Caco-2 (cell line): ENCODE measurements at places on chromosomes 6 and 20.

DNA sequence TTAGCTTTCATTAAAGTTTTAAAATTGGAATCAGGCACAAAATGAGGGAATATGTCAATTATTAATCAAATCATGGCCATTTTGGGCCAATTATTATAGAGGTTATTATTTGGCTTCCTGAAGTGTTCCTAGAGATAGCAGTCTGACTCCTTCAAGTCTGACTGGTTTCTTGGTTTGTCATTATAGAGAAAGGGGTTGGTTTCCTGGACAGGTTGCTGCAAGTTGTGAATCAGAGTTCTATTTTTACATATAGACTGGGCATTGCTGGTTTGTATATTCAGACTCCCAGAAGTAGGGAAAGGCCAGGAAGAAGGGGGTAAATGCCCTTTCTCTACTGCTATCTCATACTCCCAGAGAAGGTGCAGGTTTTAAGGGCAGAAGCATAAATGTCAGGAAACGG is 121.4 kb upstream of the CEP162 start:
- no peak for DNase-seq

DNA sequence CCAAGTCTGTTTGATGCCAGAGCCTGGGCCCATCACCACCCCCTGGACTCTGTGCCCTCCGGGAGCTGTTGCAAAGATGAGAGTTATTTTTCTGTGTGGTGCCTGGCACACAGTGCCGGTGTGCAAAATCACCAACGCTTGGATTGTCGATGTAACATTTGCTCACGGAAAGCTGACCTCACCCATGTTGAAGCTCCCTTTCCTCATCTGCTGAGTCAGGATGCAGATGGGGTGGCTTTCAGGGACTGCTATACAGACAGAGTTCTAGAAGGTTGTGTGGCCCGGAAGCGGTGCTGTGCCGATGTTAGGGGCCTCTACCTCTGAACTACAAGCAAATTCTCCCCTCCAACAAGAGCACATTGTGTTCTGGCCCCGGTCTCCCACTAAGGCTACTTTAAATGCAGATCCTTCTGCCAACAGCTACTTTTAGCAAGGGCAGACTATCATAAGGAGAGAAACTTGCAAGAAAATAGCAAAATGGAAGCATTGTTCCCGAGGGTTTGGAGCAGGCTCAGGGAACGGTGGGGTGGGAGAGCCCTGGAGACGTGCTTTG is 34.0 kb downstream of the EYA2 start:
- no peak for DNase-seq

DNA sequence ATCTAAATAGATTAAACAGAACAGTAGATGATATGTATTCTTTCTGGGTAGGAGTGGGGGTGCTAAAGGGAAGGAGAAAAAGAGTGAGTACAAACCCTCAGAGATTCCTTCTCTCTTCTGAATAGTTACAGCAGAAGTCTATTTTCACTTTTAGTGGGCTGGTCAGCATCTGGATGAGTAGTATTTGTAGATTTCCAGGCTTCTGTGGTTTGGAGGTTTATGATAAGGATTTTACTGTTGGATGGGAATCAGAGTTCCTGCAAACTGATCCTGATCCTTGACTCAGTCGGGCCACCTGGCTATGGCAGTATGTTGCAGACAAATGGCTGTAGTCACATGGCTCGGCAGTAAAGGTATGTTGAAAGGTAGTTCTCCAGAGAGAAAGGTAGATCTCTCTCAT is 84.3 kb upstream of the IFNGR1 start:
- DNase-seq = no peak

DNA sequence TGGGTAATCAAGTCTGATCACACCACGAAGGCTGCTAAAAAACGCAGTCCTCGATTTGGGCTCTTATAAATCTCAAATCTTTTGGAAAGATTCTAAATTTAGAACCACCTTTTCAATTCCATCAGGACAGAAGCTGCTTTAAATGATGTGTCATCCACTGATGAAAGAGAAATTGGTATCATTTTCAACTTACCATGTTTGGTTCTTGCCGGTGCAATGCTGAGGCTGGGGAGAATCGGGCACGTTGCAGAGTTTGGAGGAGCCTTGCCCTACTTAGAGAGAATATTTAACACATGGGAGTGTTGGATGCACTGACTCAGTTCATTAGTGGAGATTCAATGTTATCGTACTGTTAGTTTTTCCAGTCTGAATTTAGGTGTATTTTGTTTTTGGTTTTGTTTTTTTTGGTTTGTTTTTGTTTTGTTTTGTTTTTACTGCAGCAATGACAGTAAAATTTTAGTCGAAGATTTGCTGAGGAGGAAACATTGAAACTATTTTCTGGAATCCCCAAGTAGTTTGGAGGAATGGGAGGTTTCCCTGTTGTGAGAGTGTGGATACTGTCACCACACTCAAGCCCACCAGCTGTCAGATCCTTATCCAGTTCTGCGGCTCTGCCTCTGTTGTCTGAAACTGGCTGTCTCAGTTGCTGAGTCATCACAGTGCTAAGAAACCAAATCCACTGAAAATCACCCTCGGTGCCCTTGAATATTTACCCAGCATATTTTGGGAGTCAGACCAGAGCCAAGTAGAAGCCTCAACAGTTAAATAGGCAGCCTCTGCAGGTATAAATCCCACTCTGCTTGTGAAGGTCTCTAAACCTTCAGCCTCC is 497.0 kb downstream of the BTBD3 start:
- no peak for DNase-seq

DNA sequence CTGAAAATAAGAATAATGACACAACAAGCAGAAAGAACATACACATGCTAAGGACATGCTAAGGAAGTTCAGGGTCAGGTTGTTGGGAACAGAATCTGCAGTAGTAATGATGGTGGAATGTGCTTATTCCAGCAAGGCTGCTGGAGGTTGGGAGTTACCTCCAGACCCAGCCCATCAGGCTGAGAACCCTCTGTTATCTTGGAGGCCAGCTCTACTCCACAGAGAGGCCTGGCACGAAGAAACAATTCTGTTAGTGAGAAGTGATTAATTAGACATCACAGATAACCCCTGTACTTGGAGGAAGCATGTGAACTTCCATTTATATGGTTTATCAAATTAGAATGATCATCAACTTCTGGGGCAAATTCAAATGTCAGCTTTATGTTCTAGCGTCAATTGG is 22.1 kb upstream of the ARHGAP18 start:
- no peak for DNase-seq

GRCh38 chr20:60454491-60454890 is 496.3 kb downstream of the CDH26 start:
- DNase-seq = no peak

GRCh38 chr20:50688256-50688975 is 2.9 kb downstream of the RIPOR3 start:
- DNase-seq = no peak

DNA sequence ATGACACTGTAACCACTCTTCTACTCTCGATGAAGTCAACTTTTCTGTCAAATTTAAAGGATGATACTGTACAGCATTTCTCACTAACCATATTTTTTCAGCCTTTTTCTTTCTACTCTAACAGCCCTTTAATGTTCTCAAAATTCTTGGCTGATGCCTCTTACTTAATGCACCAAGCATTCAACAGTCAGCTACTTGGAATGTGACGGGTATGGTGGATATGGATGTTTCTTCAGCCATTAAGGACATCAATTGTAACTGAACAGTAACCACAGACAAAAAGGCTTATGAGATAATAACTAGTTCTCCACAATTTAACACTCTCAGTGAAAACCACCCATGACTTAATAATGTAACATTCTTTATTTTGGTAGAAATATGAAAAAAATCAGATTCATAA is 467.2 kb upstream of the ZNF337 start:
- DNase-seq = no peak

DNA sequence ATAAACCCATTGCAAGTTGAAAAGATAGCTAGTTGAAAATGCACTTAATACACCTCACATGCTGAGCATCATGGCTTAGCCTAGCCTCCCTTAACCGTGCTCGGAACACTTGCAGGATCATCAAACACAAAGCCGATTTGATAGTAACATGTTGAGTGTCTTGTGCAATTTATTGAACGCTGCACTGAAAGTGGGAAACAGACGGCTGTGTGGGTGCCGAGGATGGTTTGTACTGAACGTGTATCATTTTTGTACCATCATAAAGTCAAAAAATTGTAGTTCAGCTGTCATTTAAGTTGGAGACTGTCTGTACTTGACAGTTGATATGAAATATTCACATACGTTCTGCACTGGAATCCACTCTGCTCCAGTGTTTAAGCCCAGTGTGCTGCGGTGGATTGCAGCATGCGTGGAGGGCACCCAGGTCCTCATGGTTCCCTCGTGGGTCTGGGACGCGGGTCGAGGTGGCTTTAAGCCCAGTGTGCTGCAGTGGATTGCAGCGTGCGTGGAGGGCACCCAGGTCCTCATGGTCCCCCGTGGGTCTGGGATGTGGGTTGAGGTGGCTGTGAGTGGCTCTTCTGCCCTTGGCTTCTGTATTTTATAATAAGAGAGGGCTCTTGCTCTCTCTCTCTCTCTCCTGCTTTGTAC is 77.0 kb downstream of the CDH4 start:
- no peak for DNase-seq

DNA sequence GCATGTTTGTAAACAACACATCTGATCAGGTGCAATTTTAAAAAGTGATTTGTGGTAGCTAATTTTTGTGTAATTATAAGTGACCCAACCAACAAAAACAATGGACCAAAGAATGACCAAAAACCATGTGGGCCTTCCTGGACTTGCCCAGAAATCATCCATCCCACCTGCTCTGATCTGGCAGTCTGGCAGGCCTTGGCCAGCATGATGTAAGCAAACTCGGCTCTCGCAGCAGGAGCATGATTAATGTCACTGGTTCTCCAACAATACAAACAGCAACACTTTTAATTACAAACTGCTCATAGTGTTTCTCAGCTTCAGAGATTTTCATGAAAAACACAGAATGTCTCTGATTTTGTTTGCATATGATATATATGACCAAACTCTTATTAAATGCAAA is 16.1 kb downstream of the TP53INP2 start:
- DNase-seq = no peak

DNA sequence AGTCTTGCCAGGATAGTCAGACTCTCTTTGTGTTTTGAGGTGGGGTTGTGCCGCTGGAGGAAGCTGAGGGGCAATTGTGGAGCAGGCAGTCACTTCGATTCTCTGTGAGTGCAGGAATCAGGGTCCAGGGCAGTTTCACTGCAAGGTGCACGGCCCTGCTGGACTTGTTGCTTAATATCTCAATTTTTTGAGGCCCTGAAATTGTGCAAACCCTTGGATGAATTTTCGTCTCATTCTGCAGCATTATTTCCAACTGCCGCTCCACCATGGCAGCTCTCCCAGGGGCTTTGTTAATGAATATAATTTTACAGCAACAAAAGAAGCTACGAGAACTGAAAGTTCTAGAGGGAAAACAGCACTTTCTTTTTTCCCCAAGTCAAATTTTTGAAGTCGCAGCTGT is 531.9 kb downstream of the QKI start:
- no peak for DNase-seq
